ENCODE measurements at places on chromosomes 5 and 9.

DNA sequence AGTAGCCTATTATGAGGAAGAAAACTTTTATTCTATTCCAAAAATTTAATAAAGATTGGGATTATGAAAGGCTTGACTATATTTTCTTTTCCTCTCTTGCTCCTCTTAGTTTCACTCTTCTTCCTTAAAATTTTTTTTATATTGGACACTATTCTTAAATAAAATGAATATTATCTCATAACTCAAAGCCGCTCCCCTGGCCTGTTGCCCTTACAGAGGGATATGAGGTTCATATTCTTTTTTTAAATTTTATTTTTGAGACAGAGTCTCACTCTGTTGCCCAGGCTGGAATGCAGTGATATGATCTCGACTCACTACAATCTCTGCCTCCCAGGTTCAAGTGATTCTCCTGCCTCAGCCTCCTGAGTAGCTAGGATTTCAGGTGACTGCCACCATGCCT is 106.8 kb upstream of the MPDZ start:
- no peak for DNase-seq

DNA sequence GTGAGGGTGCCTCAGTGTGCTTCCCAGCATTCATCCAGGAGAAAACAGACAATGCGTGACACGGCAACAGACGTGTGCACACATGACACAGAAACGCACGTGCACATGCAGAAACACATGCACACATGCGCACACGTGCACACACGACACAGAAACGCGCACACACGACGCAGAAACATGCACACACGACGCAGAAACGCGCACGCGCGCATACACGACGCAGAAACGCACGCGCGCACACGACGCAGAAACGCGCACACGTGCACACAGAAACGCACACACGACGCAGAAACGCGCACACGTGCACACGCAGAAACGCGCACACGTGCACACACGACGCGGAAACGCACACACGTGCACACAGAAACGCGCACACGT is 16.5 kb downstream of the TPPP start:
- no peak for DNase-seq

- DNase-seq = peak; percentile 57
Measured at GRCh38 chr9:13717322-13718054, 438.0 kb upstream of the MPDZ start.

- DNase-seq = peak; percentile 65
Measured at GRCh38 chr5:73540192-73540591, 25.2 kb downstream of the ANKRA2 start.

DNA sequence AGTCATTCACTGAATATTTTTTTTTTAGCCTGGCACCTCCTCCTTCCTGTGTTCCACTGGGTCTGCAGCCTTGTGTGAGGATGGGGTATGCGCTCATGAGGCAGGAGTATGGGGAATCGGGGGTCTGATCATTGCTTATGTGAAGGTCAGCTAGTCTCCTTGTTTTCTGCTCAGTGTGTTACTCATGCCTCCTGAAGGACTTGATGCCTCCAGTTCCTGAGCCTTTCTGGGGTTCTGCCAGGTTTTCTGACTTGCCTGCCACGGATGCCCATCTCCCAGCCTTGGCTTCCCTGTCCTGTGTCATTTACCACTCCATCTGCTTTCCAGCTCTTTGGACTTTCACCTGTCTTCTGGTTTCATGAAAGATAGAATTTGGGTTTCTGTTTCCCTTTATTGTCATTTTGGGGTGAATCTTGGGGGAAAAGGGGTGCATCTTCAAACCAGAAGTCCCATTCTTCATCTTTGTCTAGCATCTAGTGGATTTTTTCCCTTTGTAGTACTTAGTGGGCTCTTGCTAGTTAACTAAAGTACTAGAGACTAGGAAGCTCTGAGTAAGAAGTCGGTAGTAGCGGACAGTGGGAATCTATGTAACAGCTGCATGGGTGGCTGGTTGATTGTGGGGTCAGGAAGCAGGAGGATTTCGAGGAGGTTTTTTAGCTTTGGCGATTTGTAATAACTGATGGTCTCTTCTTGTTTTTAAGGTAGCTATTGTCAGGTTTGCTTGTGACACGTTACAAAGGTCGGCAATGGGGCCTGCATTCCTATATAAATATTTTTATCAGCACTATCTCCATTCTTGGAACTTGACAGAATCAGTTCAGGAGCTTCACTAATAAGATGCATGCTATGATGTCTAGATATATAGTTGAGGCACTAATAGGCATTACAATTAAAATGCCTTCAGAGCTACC is 8.2 kb downstream of the OTULIN start:
- DNase-seq = no peak

DNA sequence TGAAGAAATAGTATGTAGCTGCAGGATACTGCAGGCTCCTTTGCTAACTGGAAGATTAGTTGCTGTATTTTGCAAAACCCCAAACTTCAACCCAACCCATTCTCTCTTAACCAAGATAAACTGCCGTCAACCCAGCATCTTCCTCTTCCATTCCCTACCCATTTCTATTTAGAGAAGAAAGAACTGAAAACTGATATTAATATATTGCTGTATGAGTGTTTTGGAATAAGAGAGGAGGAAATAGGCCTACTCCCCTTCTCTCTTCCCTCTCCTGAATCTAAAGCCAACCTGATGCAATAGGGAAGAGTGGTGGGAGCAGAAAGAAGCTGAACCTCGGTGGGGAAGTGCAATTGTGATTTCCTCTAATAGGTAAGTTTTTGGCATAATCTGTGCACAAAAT is 83.7 kb downstream of the TMEM215 start:
- no peak for DNase-seq

DNA sequence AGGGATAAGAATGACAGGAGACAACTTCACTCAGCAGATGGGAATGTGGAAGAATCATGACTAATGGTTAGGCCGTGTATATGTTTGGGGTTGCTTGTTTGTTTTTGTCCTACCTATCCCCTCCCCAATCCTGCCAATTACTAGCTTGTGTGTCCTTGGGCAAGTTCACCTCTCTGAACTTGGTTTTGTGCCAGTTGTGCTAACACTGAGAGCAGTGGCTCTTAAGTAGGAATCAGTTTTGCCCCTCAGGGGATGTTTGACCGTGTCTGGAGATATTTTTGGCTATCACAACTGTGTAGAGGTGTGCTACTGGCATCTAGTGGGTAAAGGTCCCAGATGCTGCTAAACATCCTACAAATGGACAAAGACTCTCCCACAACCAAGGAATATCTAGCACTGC is 287.0 kb downstream of the DMRT2 start:
- no peak for DNase-seq

DNA sequence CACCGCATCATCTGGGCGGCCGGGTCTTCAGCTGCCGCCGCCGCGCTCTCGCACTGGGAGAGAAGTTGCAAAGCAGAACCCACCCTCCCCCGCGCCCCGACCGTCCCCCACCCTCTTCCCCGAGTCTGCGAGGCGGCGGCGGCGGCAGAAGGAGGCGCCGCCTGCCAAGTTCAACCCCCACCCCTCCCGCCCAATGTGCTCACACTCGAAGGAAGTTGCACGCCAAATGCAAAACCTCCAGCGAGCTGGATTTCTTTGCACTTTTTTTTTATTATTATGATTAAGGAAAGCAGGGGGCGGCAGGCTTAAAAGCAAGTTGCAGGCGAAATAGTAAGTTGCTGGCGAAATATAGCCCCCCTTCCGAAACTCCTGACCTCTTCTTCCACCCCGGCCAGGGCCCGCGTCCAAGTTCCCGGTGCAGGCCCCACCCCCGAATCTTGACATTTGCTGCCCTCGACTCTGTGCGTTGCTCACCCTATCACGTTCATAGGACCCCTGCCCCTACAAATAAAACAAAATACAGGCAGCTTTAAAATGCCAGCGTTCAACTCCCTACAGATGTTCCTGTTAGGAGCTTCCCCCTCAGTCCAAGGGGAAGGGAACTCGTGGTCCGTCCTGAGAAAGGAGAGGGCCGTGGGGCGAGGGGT is 1.1 kb upstream of the NR3C1 start:
- peak; percentile 96 for DNase-seq

GRCh38 chr5:31033295-31033694 is 160.2 kb upstream of the CDH6 start:
- peak; percentile 17 for DNase-seq

- no peak for DNase-seq
Measured at GRCh38 chr9:2816476-2817141, 27.3 kb downstream of the PUM3 start.

DNA sequence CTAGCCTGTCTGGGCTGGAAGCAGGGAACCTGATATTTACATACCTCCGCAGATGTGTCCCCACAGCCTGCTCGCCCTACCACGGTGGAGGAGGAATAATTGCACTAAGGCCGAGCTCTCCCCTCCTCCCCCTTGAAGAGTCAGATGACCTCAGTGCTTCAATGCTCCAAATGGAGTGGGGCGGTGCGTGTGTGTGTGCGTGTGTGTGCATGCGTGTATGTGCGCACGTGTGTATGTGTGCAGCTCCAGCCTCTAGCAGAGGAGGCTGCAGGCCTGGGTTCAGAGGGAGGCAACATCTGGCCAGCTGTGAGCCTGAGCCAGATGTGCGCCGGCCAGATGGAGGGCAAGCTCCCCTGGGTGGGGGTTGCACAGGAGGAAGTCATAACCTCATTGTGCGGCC is 90.5 kb downstream of the NRG2 start:
- no peak for DNase-seq

DNA sequence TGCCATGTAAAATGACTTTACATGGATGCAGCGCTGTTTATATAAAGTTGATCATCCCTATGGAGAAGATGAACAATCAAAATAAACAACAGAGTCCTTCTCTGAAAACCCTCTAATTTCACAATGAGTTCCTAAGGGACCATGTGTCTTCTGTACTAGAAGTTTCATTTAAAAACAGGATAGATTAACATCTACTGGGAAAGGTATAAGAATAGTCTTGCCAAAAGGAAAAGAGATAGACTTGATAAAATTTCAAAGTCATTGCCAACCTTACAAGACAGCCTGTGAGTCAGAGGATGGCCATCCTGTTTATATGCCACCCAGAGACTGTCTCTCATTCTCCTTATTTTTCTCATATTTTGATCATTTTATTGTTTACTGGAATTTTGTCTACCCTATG is 367.1 kb upstream of the PDE4D start:
- DNase-seq = no peak

DNA sequence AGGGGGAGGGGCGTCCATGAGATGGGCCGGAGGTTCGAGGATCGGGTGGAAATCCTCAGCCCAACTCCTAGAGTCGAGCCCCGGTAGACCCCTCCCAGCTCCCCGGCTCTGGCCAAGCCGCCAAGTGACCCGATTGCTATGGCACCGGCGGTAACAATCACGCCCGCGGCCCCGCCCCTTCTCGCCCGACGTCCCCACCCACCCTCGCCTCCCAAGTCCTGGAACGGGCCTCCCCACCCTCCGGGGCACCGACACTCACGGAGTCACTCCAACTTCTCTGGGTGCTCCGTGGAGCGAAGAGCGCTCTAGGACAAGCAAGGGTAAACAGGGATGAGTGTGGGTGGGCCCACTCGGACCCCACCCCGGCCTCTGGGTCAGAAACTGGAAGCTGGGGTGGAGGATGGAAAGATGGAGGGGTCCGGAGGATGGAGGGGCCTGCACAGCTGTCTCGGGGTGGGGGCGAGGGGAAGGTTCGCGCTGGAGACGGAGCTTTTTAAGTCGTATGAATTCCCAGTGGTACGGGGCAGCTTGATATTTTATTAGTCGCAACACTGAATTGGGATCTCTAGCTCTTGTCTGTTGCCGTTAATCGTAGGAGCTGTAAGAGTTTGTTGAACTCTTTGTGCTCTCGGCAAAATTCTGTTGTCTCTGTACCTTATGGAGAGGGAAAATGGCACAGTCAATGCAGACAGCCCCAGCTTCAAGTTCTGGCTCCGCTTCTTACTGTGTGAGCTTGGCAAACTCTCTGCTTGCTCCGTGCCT is at the start of gene SPACA9:
Gene SPACA9, plus strand, starts transcription at position 204 of the 762 bp plus-strand sequence. CDS start 5,050 bp downstream, outside the sequence.
- peak; percentile 46 for DNase-seq

DNA sequence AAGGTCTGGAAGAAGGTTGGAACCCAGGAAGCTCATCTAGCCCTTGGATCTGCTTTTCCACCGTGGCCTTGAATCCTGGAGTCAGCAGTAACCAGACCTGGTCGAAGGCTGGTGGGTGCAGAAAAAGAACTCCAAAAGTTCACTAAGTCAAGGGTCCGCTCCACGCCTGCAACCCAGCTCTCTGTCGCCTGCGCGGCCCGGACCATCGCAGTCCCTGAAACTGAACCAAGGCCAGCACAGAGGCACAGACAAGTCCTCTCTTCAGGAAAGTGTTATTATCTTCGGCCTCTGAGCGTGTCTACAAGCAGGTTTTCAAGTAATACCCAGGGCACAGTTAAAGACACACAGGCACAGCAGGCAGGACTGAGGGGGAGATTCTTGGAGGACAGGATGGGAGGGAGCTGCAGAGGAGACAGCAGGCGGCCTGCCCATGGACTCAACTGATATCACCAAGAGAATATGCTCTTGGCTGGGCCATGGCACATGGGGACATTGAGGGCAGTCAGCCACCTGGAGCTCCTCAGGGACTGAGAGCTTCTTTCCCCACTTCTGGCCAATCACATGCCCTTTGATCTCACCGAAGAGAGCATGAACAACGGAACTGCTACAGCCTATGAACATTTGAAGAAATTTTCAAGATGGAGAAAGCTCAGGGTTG is 45.8 kb upstream of the SEMA4D start:
- DNase-seq = no peak

- DNase-seq = no peak
Measured at GRCh38 chr9:27462434-27462833, 61.7 kb upstream of the IFNK start.

DNA sequence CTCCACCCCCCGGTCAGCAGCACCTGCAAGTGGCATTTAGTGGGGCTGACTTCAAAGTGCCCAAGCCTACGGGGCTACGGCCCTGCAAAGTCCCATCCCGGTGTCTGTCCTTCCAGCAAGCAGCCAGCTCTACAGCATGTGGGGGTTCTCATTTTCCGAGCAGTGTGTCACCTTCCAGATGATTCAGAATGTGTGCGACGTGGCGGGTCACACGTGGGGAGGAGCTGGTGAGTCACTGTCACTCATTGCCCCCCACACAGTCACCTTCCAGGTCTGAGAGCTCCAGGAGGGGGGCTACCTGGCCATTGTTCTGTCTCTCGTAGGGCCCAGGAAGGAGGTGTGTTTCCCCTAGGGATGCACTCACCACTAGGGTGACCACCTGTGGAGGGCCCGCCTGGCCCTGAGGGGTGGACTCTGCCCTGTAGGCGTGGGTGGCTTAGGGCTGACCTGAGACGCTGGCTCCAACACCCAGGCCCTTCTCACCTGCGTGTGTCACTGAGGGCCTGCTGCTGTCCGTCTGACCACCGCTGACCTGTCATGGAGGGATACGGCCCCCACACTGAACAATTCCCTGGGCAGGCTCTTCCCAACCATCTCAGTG is 70.2 kb downstream of the SEMA4D start:
- peak; percentile 21 for DNase-seq

DNA sequence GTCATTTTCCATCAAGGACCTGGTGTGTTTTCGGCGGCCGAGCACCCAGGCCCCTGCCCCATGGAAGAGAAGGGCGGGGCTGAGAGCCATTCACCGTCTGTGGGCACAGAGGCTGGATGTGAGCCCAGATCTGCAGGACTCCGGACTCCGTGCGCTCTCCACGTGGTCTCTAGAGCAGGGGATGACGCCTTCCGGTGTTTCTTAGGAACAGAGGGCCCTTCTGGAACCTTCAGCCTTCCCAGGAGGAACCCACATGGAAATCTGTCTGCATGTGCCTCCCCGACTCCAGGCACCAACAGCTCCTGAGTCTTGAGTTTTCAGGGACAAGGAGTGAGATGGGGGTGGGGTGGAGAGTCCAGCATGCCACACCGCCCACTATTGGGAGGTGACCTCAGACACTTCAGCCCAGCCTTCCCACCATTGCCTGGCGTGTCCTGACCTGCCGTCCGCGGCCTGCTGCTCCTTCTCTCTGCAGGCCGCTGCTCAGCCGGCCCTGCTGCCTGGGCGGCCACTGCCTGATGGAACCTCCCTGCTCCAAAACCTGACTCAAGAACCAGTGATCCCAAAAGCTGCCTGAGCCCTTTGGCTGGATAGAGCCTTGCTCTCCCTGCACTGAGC is 2.4 kb upstream of the RXRA start:
- DNase-seq = peak; percentile 34

- no peak for DNase-seq
Measured at GRCh38 chr9:70506159-70506558, 91.7 kb upstream of the KLF9 start.
